ENCODE measurements at places on chromosomes 16 and 17.

GRCh38 chr16:84746875-84747274 is 47.1 kb downstream of the USP10 start:
- DNase-seq: no peak

DNA sequence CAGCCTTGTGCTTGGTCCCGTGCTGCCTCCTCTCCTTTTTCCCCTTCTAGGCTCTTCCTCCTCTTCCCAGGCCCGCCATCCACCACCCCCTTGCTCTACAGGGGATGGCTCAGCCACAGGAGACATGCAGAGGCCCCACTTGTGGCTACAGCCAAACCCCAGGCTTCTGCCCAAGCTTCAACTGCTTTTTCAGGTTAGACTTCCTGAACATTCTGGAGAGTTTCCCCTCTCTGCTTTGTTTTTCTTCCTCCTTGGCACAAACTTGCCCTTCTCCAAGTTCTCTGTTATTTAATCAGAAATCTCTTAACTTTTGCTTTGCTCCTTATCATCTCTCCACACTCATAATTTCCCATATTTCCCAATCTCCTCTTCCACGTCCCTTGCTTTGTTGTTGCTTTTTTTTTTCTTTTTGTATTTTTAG is 18.3 kb upstream of the HAS3 start:
- DNase-seq: no peak

GRCh38 chr16:11689031-11689840 is 21.0 kb downstream of the SNN start:
- DNase-seq: no peak

GRCh38 chr17:21177854-21178600 is 35.9 kb downstream of the TMEM11 start:
- DNase-seq: no peak

DNA sequence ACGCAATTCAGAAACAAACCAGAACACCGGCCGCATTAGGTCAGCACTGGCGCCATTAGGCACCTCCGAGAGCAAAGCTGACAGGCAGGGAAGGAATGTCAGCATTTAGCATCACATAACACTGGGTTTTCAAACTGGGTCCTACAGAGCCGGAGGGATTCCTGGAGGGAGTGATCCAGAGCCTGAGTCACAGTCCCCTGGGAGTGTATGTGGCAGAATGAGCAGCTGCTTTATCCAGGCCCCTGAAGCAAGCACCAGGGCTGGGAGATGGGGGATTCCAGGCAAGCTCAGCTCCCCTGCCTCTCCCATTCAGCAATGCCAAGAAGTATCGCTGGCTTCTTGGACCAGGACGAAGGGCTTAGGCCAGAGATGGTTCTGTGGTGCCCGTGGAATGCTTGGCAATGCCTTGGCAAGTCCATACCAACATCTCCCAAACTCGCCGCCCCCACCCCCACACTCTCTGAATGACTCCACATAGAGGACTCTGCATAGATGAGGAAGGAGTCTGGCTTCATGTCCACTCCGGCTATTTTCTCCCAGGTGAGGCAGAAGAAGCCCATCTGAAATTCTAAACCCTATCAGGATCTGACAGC is 20.4 kb downstream of the GAS7 start:
- DNase-seq: no peak

GRCh38 chr17:45021607-45022287 is 29.7 kb downstream of the DCAKD start:
- DNase-seq: peak; percentile 93

DNA sequence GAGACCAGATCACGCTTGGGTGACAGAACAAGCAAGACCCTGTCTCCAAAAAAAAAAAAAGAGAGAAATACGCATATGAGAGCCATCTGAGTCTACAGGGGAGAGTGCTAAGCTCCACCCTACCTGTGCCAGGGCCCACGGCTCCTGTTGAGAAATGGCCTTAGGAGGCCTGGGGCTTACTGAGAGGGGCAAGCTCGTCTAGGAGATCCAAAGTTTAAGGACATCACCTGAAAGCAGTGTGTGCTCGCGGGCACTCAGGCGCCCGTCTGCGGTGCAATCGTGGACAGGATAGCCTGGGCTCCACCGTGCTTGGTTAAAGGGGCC is 14.5 kb upstream of the BAIAP2 start:
- DNase-seq: no peak

DNA sequence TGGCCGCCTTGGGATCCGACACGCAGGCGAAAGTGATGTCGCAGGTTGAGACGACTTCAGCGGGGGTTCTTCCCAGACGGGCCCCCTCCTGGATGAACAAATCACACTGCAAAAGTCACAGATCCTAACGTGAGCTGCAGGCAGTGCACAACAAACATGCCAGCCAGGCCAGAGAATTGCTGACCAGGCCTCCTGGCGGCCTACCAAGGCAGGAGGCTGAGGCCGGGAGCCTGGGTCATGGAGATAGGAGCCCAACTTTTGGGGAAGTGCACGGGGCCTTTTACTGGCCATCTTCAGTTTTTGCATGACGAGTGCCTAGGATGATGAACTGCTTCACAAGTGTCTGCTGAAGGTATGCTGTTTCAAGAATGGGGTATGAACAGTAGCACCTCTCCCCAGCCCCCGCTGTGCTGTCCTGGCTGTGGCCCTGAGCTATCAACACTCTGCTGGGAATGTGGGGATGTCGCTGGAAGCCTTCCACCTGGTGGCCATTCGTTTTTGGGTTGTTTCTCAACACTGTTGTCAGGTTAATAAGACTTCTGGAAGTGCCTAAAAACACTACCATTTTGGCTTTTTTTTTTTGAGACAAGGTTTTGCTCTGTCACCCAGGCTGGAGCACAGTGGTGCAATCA is 12.2 kb upstream of the ROGDI start:
- DNase-seq: no peak

GRCh38 chr17:55053855-55054254 is 85.3 kb downstream of the STXBP4 start:
- DNase-seq: peak; percentile 8

GRCh38 chr17:75012346-75013091 is at the start of gene MRPL58:
Gene MRPL58, plus strand, starts transcription at chr17:75012670. Its CDS starts 17 bp downstream, at chr17:75012687.
- DNase-seq: peak; percentile 94

GRCh38 chr16:88353232-88353631 is 29.5 kb upstream of the ZNF469 start:
- no peak for DNase-seq

DNA sequence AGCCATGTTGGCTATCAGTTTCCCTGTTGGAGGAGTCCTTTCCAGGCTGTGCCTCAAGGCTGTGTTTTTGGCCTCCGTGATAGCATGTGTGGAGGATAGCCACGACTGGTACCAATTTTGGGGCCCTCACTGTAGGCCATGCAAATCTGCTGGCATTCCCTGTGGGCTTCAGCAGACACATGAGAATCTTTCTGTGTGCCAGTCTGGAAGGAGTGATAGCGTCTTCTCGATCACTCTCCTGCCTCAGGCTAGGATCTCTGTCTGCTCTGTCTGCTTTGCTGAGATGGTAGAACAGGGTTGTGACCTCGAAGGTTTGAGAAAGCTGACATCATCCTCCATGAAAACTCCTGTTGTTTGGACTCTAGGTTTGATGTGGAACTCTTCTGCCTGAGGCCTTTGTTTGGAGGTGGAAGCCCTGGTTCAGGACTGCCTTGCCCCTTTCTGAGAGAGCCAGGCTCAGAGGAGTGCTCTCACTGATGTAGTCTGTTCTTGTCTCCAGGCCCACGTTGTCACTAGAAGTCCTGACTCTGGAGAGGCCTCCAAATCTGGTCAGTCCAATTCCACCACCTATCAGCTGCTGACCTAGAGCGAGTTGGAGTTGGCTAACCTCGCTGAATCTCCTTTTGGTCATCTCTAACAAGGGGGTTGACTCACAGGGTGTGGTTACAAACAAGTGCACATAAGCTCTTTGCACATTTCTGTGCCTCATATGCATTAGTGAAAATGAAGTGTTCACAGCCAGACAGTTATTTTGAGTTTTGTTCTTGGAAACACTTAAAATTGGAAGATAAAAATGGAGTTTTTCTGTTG is 12.1 kb upstream of the EDC4 start:
- no peak for DNase-seq

DNA sequence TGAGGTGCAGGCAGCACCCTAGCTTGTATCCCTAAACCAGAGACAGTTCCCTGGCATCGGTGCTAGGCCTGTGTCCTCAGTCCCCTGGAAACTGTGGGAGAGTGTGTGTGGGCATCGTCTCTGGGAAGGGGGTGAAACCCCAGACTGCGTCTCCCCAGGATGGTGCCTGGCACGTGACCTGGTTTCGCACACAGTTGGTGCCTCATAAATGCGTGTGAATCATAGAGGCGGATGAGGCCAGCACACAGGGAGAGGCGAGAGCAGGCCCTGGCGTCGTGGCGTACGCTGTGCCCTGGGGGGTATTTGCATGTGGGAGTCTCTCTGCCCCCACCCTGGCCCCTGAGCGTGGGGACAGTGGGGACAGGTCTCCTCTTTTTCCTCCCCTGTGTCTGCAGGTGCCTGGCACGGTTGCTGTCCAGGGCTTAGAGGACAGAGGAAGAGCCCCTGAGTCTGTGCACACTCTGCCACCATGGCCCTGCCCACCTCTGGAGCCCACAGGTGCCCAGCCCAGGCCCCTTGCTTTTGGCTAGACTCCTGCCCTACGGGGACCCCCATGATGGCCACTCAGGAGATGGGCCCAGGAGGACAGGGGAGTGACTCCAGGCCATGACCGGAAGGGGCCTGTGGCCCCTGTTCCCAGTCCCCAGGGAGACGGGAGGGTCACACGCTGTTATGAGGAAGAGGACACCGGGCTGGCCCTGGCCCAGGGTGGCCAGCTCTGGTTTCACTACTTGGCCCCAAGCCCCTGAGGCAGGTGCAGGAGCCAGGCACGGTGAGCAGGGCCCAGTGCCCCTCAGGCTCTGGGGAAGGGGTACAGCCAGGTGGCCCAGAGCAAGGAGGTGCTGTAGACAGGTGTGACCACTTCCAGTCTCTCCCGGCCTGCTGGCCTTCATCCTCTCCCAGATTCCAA is 1.3 kb upstream of the FSCN2 start:
- no peak for DNase-seq

DNA sequence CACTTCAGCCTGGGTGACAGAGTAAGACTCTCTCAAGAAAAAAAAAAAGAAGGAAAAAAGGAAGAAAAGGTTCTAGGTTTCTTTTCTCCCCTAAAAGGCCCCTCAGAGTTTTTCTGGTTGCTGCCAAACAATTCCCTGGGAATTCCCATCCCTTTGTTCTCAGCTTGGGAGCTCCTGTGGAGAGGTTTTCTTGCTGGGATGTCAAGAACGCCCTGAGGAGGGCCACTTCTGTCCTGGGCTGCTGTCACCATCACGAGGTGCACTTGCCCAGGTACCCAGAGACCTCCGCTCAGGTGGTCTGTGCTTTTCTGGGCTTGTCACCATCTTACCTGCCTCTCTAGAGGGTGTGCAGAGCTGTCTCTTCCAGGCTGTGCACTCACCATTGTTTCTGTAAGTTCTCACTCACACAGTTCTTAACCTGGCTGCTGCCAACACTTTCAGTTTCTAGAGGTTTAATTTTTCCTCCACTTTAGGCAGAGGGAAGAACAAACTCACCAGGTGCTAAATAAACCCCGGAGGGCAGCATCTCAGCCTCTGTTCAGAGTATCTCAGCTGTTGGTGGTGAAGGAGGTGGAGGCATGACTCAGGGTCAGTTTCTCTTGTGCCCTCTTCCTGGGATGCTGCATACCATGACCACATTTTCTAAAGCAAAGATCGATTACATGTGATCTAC is 2.4 kb upstream of the COX6A2 start:
- no peak for DNase-seq

DNA sequence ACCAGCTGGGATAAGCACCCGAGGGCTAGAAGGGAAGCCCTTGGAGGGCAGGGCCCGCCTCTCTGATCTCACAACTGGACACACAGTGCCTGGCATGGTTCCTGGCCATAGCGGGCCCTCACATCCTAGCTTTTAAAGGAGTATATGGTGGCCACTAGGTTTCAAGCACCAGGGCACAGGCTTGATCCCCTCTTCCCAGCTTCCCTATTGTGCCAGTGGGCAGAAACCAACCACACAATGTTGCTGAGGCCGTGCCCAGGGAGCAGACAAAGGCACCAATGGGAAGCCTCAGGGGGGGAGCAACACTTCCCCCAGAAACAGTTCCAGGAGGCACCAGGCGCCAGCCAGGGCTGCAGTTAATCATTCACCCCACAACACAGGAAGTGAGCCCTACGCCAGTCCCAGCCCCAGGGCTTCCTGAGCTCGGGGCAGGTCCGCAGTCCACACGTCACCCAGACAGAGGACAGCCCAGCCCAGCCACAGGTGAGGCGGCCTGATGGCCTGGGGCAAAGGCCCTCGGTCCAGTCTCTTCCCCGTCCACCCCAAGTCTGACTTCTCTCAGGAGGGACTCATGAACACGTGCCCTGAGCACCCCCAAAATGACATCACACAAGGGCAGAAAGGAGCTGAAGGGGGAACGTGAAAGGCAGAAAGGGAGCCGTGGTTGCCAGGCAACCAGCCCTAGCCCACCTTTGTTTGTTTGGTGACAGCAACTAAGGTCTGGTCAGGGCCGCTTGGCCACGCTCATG is 12.8 kb downstream of the SMIM5 start:
- DNase-seq: peak; percentile 99

DNA sequence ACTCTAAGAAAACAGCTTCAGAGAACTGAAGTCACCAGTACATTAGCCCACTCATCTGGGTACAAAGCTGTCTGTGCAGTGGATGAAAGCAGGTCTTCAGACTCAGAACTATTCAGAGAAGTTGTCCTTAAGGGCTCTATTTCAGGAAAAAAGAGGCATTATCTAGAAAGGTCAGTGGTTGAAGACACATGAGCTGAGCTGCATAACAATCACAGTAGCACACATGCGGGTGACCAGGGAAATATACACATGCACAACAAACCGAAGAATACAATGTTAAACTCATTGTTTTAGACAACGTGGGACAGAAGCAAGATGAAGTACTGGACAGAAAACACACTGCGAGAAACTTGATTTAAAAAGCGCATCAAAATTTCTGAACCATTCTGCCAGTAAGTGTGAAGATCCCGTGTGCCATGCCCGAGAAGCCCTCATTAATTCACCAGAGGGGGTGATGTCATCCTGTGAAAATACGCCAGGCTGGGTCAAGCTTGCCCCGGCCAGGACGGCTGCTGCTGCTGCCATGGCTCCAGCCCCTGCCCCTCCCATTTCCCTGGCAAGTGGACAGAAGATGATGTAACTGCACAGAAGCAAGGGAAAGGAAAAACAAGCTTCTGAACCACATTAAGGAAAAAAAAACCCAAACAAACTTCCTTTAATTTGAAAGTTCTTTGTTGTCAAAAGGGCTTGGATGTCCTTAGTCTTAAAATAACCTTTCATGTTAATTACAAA is 10.1 kb downstream of the DYNC1LI2 start:
- peak; percentile 68 for DNase-seq

DNA sequence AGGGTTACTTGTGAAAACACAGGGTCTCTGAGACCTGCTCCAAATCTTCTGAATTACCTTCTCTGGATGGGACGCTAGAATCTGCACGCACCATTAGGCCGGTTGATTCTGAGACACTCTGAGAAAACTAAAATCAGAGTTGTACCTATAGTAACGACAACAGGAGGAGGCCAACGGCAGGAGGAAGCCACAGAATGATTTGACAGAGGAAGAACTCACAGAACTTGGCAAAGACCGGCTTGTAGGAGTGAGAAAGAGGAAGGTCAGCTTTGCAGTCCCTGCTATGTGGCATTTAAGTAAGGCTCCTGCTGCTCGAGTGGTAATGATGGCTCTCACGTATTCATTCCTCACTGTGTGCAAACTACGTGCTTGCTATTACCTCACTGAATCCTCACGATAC is 483.0 kb downstream of the TMEM114 start:
- DNase-seq: no peak

- DNase-seq: no peak
These were observed 15.8 kb downstream of the GP2 start for GRCh38 chr16:20311548-20311947.

GRCh38 chr17:1989135-1989534 is 36.0 kb downstream of the RTN4RL1 start:
- DNase-seq: peak; percentile 55

GRCh38 chr17:68238164-68238870 is 9.5 kb upstream of the AMZ2 start:
- no peak for DNase-seq

- DNase-seq: no peak
These were observed 12.0 kb upstream of the CFDP1 start for GRCh38 chr16:75445298-75445697.

Data from A549 (cell line).